Foreskin melanocyte (primary cell): ENCODE measurements at places on chromosomes 1 and 21.

GRCh38 chr1:235525314-235525713 is 21.1 kb upstream of the B3GALNT2 start:
- no peak for DNase-seq

DNA sequence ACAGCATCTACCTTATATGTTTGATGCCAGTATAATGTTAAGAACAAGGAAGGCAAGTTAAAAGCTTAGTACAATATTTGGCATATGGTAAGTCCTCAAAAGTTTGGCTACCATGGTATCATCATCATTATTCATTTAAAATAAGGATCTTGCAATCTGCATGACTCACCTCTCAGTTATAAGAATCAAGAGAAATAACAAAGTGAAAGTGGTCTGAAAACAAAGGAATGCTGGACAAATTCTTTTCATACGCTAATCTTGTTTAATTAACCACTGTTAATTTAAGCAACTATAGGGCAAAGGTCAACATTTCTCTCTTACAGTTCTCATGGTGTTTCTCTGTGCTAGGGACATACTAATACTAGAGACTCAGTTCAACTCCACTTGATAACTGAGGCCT is 13.0 kb upstream of the CLDN19 start:
- no peak for DNase-seq

DNA sequence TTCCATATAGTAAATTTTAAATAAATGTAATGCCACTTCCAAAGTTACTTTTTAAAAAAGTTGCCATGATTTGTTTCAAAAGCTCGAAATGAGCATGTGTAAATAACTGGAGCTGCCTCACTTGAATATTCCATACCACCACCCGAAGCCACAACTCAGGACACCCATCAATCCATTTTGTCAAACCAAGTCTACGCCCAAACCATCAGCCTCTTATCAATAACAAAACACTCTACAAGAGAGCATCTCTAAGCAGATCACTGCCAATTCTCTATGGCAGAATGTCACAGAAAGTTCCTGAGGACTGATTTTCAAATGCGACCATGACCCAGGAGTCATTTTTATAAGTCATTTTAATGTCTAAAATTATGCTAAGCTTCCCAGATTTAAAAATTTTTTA is 4.5 kb downstream of the HNRNPR start:
- no peak for DNase-seq

DNA sequence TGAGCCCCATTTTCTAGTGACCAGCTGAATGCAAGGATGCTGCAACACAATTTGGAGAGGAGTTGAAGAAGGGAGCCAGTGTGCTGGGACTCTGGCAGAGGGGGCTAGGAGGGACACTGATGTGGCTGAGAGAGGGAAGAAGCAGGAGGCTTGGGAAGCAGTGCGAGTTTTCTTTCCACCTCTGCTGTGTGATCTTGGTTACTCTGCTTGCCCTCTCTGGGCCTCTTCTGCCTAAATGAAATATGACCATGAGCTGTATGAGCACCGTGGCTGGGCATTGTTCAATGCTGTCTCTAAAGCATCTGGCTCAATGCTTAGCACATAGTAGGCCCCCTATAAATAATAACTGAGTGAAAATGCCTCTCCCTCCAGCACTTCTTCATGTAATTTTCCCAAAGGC is 65.3 kb upstream of the PAX7 start:
- DNase-seq: no peak

DNA sequence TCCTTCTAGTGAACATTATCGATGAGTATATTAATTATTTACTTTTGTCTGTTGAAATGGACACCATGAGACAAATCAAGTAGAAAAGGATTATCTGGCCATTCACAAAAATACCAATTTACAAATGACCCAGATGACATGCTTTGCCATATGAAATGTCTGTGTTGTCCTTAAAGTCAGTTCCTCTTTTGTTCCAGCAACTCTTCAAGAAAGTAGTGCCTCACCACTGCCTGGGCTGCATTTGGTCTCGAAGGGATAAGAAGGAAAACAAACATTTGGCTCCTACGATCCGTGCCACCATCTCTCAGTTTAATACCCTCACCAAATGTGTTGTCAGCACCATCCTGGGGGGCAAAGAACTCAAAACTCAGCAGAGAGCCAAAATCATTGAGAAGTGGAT is 79.6 kb downstream of the RGL1 start:
- DNase-seq: no peak

GRCh38 chr1:92749024-92749634 is 35.8 kb downstream of the EVI5 start:
- peak; percentile 61 for DNase-seq
